Activated CD8-positive, alpha-beta memory T cell treated with anti-CD3 and anti-CD28 coated beads, Interleukin-2, amount 50 U/mL, for 4 hours (primary cell): ENCODE measurements at places on chromosomes 1 and 21.

DNA sequence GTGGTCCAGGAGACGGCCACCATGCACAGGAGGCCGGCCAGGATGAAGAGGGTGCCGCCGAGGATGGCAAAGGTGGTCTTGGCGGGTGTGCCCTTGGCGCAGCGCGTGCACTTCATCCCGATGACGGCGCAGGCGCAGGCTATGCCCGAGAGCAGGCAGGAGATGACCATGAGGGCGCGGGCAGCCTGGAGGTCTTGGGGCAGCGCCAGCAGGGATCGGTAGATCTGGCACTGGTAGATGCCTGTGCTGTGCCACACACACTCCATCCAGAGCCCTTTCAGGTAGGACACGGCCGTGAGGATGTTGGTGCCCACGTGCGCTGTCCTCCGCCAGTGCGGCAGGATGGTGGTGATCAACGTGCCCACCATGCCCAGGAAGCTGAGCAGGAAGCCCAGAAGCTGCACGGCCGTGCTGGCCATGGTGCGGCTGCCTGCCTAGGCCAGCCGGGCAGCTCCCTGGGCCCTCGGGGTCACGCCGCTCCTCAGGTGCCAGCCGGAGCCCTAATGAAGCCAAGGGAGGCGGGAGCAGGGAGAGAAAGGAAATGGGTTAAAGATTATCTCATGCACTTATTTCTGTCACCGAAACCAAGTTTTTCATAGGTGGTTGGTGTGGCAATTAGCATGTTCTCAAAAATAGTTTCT, 18.5 kb downstream of the CLDN14 start:
- DNase-seq, result no peak

GRCh38 chr1:98221923-98222322, 301.1 kb upstream of the DPYD start:
- no peak for DNase-seq

DNA sequence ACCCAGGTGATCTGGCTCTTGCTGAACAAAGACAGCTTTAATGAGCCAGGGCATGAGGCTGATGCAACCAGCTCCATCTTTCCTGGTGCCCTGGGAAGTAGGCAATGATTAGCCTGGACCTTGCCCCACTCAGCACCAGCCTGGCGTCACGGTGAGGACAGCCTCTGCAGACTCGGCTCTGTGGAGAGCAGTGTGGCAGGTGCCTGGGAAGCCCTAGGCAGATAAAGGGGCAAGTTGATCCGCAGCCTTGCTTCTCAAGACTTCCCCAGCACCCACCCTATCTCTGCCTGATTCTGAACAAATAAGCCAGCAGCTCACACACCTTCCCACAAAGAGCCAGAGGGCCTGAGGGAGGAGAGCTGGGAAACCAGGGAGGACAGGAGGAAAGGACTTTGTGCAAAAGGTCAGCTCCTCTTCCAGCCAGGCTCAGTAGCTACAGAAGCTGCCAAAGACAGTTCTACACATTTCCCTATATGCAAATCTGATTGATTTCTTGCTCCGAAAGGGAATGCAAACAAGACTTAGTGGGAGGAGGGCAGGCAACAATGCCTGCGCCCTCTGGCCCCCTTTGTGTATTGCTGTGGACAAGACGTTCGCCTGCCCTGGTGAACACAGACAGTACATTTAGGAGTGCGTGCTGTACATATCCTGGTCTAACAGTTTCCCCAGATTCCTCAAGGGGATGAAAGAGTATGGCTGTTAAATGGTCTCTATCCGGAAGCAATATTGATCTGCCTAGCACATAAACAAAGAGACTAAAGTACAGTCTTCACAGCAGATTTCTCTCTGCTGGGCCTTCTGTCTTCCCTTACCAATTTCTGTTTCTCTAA, 63.8 kb downstream of the BCAR3 start:
- no peak for DNase-seq

GRCh38 chr1:54172614-54173599, 20.1 kb upstream of the CDCP2 start:
- no peak for DNase-seq
